ENCODE measurements at places on chromosomes 1 and 21.

- peak; percentile 37 for DNase-seq
- peaks cover 4% of the 10 kb centered on the region for H3K27me3 ChIP-seq
- H3K27ac ChIP-seq: no peak overlapping the region
- H3K4me1 ChIP-seq: peaks cover 30% of the 10 kb centered on the region
- no peak overlapping the region for H3K4me3 ChIP-seq
- H3K36me3 ChIP-seq: no peaks in the 10 kb centered on the region
These were observed 7.1 kb upstream of the TMEM61 start for GRCh38 chr1:54973205-54973921.

DNA sequence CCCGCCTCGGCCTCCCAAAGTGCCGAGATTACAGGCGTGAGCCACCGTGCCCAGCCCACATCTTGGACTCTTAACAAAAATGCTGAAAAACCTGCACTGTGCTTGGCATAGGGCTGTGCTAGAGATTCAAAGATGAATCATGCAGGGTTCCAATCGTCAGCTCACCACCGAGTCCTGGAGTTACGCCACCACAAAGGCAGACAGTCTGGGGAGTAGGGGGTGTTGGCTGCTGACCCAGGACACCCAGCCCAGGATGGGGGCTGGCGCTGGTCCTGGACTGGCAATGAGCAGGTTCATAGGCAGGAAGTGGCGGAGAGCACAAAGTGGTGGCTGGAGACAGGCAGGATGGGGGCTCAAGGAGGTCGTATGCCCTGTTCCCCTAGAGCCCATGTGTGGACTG, 16.0 kb downstream of the PSRC1 start:
- no peak overlapping the region for H3K4me3 ChIP-seq
- no peaks in the 10 kb centered on the region for H3K27me3 ChIP-seq
- DNase-seq: no peak

DNA sequence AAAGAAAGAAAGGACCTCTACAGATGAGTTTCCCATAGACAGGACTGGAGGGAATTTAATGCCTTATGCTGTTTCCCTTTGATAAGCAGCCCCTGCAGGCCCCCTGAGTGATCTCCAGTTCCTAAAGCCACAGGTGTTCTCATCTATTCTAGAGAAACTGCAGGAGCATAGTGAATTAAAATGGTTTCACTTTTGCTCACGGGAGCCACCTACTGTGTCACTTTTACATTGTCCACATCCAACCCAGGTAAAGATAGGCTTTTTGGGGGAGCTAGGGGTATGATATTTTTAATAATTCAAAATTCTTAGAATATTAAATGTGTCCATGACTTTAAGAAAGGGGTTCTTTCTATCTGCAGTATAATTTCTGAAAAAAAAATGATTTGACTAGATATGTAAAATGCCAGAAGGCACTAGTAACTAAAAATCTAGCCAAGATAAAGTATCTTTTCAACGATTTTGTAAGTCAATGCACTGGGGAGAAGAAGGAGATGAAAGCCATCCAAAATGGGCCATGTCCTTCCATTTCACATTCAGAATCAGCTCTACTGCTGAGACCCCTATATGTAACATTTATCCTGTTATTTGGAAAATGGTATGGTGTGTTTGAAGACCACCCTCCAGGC, 267.3 kb upstream of the DUSP10 start:
- no peak for DNase-seq
- H3K4me3 ChIP-seq: no peak overlapping the region
- H3K27ac ChIP-seq: no peak overlapping the region
- no peaks in the 10 kb centered on the region for H3K36me3 ChIP-seq
- H3K4me1 ChIP-seq: peaks cover 6% of the 10 kb centered on the region

GRCh38 chr1:234458352-234459017, 20.5 kb downstream of the TARBP1 start:
- no peak overlapping the region for H3K27ac ChIP-seq
- no peak overlapping the region for H3K4me3 ChIP-seq
- H3K27me3 ChIP-seq: no peaks in the 10 kb centered on the region

DNA sequence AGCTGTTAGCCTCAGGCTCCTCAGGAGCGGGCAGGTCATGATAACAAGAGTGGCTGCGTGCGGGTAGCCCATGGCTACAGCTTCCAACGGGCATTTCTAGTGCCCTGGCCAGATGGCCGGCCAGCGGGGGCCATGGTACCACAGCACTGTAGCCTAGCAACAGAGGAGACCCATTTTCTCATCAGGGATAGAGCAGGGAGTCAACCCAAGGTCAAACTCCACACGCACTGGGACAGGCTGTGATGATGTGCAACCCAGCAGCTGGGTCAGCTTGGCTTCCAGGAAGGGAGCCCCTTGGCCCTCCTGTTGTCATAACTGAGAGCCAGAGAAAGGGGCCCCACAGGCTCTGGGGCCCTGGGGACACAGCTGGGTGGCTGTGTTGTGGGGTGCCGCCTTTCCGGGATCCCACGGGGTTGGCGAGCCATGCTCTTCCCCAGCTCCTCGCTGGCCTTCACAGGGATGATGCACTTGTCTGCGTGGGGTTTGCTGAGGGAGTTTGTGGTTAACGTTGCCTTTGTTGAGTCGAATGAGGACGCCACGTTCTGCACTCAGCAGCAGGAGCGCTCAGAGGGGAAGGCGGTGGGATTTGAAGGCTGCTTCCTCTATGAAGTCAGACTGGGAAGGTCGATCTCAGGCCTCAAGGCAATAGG, 46.3 kb downstream of the COL18A1 start:
- peaks cover 12% of the 10 kb centered on the region for H3K36me3 ChIP-seq
- H3K4me3 ChIP-seq: no peak overlapping the region
- peaks cover 55% of the 10 kb centered on the region for H3K4me1 ChIP-seq
- H3K27ac ChIP-seq: peak overlapping the region; percentile 64
- DNase-seq: no peak
- H3K27me3 ChIP-seq: no peaks in the 10 kb centered on the region

DNA sequence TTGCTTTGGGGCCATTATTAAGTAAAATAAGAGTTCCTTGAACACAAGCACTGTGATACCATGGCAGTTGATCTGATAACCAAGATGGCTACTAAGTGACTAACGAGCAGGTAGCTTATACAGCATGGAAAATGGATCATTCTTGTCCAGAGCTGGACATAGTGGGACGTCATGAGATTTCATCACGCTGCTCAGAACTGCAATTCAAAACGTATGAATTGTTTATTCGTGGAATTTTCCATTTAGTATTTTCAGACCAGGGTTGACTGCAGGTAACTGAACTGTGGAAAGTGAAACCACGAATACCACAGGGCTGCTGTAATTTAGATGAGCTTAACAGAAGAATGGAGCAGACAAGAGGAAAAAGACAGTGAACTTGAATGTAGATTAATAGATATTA, 38.9 kb downstream of the CCDC18 start:
- peaks cover 24% of the 10 kb centered on the region for H3K36me3 ChIP-seq
- peaks cover 15% of the 10 kb centered on the region for H3K4me1 ChIP-seq
- H3K27me3 ChIP-seq: no peaks in the 10 kb centered on the region
- DNase-seq: no peak
- no peak overlapping the region for H3K4me3 ChIP-seq

- H3K4me3 ChIP-seq: no peak overlapping the region
- no peaks in the 10 kb centered on the region for H3K27me3 ChIP-seq
- peaks cover 65% of the 10 kb centered on the region for H3K36me3 ChIP-seq
- H3K27ac ChIP-seq: peak overlapping the region; percentile 93
- no peak for DNase-seq
These were observed 45.5 kb downstream of the DHRS3 start for GRCh38 chr1:12572522-12572921.

DNA sequence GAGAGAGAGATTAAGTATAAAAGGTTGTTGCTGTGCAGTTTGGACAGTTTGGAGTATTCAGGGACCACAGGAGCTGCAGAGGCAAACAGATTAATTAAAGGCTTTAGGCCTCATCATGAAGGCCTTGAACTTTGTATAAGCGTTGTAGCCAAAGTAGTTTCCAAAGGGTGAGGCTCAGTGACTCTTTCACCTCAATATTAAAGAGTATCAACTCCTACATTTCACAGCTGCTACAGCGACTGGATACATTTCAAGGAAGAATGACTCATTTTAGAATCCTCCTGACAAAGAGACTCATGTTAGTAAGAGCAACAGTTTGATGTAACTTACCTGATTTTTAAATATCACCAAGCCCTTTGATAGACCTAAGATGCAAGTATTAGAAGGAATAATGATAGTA, 355.5 kb downstream of the HLX start:
- H3K27me3 ChIP-seq: peaks cover 10% of the 10 kb centered on the region
- H3K4me1 ChIP-seq: peaks cover 2% of the 10 kb centered on the region
- DNase-seq: no peak

DNA sequence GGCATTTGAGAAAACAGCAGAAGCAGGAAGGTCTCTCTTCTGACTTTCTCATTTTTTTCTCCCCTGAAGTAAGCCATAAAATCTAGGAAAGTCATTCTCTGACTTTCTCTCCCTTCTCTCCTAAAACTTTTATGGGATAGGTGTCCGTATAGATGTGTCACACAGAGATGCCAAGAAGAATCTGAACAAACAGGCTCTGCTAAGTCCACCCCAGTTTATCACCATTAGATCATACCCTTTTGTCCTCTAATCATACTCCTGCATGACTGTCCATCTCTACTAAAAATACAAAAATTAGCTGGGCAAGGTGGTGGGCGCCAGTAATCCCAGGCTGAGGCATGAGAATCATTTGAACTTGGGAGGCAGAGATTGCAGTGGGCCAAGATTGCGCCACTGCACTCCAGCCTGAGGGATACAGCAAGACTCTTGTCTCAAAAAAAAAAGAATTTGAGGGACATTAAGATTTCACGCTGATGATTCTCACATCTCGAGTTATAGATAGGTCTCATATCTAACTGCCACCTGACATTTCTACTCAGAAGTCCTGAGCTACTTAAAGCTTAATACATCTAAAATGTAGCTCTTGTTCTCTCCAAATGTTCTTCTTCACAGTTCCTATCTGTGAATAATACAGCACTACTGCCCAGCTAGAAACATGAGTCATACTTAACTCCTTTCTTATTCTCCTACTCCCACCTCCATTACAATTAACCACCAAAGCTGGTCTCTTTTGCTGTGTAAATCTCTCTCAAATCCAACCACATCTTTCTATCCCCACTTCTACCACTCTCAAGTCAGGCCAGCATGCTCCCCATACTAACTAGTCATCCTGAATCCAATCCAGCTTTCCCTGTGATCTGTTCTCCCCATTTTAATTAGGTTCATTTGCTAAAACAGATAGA, 47.7 kb downstream of the ZNF644 start:
- no peak overlapping the region for H3K4me3 ChIP-seq
- no peaks in the 10 kb centered on the region for H3K27me3 ChIP-seq
- H3K4me1 ChIP-seq: peaks cover 13% of the 10 kb centered on the region
- H3K27ac ChIP-seq: peak overlapping the region; percentile 57
- no peak for DNase-seq

GRCh38 chr1:234970731-234971476, 157.7 kb downstream of the TOMM20 start:
- H3K4me1 ChIP-seq: peaks cover 41% of the 10 kb centered on the region
- peak overlapping the region; percentile 99 for H3K27ac ChIP-seq
- H3K4me3 ChIP-seq: peak overlapping the region; percentile 59
- peak; percentile 71 for DNase-seq
- H3K36me3 ChIP-seq: no peaks in the 10 kb centered on the region

- no peak for DNase-seq
- no peak overlapping the region for H3K4me3 ChIP-seq
- peaks cover 24% of the 10 kb centered on the region for H3K27me3 ChIP-seq
These were observed 109.4 kb downstream of the GIPC2 start for GRCh38 chr1:78155121-78155520.

DNA sequence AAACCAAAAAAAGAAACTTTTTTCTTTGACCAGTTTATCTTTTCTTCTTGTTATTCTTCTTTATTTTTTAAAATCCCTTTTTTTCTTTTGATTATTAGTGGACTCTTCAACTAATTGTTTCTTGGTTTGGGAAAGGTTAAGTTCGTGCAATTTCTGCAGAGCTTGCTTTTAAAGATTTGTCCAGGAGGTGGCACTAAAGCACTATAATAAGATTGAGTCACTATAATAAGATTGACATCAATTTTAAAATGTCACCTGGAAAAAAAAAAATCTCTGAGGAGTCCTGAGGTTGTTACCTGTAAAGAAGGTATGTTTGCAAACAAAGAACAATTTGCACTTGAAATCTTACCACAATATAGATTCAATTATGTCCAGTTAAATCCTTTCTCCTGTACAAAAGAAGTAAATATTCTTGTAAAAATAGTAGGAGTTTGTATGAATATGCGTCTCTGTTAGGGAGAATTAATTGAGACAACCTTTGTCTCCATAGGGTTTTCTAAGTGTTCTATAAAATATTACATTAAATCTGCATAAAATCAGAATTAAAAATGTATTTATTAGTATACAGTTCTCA, 166.7 kb downstream of the ADGRL4 start:
- no peak overlapping the region for H3K27ac ChIP-seq
- no peak overlapping the region for H3K4me3 ChIP-seq

- H3K4me3 ChIP-seq: no peak overlapping the region
- H3K36me3 ChIP-seq: no peaks in the 10 kb centered on the region
- H3K4me1 ChIP-seq: peaks cover 91% of the 10 kb centered on the region
- no peaks in the 10 kb centered on the region for H3K27me3 ChIP-seq
- no peak for DNase-seq
These were observed 104.0 kb downstream of the ROR1 start for GRCh38 chr1:63877816-63878215.

Data from mesothelial cell of epicardium (in vitro differentiated cells).